ENCODE measurements at places on chromosomes 16 and 17.
A peak's percentile ranks its signal among the peaks of the same experiment; 100 is the strongest.

GRCh38 chr16:4702466-4702808 lies 9.1 kb downstream of the NUDT16L1 start:
- no peak for DNase-seq

- no peak for DNase-seq
Observed at GRCh38 chr17:9917131-9917530, 12.1 kb upstream of the RCVRN start.

- DNase-seq: no peak
Observed at GRCh38 chr17:51230306-51230705, 29.5 kb downstream of the MBTD1 start.

DNA sequence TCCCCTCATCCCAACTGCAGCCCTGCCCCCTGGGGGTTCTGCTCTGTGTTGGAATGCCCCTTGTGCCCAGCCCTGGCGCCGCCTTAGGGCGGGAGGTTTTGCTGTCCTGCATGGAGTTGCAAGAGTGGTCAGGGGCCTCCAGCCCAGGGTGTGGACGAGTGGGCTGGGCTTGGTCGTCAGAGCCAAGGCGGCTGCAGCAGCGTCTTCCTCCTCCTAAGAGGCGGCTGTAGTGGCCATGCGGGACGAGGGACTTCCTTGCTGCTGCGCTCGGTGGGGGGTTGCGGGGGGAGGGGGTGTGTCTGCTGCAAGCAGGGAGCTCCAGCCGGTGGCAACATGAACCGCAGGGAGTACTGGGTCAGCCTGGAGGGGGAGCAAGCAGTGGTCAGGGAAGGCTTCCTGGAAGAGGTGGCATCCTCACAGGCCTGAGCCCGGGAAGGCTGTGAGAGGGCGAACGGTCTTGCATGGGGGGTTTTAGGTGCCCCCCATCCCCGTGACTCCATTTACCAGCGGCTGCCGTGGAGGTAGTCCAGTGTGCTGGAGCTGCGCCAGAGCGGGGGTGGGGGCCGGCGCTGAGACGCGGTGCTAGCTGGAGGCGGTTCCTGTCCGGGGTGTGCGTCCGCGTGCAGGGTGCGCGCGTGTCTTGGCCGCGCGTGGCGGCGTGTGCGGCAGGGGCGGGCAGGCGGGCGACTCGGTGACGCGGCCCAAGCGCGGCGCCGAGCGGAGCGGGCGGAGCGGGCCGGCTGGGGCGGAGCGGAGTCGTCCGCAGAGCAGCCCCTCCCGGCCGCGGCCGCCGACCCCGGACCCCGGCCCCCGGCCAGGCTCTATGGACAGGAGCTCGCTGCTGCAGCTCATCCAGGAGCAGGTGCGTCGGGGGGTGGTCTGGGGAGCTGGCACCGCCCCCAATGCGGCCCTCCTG lies at the start of gene RHBDL1:
RHBDL1 (plus strand) TSS at position 704 of the 916 bp plus-strand sequence; CDS start at position 824, 120 bp downstream.
- DNase-seq: peak; percentile 50

DNA sequence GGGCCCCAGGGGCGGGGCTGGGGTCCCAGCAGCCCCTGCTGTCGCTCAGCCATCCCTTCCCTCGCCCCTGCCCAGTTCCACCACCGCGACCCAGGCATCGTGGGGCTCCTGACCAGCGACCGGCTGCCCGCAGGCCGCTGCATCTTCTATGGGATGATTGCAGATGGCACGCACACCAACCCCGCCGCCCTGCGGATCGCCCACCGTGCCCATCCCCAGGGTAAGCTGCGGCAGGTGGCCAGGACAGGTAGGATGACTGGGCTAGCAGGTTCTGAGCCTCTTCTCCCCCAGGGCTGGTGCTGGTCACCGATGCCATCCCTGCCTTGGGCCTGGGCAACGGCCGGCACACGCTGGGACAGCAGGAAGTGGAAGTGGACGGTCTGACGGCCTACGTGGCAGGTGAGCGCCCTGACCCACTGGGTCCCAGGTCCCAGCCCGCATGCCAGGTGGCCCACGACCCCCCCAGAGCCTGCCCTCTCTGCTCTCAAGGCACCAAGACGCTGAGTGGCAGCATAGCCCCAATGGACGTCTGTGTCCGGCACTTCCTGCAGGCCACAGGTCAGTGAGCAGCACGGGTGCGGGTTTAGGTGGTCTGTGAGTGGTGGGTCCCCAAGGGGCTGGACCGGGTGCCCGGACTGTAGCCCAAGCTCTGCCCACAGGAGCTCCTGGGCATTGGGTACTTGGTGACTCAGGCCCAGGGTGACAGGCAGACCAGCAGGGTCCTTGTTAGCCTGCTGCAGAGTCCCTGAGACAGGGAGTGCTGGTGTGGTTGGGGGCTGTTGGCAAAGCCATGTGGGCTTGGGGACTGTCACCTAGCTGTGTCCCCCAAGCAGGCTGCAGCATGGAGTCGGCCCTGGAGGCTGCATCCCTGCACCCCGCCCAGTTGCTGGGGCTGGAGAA lies 2.8 kb downstream of the CEMP1 start:
- DNase-seq: no peak

- DNase-seq: no peak
Observed at GRCh38 chr17:17636272-17636885, 44.9 kb upstream of the PEMT start.

GRCh38 chr17:64134216-64134970 lies 4.4 kb upstream of the ERN1 start:
- DNase-seq: no peak
